Caki2 (cell line): ENCODE measurements at places on chromosomes 5 and 9. TPM values are rescaled to one million over a fixed set of nuclear protein-coding genes. Genes with fewer than 3 reads are reported as not detected.

- DNase-seq, result no peak
Observed at GRCh38 chr9:124356745-124357390, 58.4 kb downstream of the PSMB7 start.

DNA sequence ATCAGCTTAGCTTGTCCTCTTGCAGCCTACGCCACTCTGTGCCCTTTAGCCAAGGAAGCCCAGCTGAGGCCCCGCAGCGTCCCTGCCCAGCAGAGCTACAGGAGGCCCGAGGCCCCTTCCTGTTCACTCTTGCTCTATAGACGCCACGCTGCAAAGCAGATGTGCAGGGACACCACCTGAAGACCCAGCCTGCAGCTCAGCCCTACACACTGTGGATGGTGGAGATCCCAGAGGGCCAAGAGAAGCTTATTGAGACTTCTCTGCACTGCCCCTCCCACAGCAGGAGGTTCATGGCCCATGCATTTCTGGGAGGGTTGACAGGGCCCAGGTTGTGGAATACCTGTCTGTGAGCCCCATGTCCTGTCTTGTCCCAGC lies 33.6 kb downstream of the IRF1 start:
- no peak for DNase-seq

DNA sequence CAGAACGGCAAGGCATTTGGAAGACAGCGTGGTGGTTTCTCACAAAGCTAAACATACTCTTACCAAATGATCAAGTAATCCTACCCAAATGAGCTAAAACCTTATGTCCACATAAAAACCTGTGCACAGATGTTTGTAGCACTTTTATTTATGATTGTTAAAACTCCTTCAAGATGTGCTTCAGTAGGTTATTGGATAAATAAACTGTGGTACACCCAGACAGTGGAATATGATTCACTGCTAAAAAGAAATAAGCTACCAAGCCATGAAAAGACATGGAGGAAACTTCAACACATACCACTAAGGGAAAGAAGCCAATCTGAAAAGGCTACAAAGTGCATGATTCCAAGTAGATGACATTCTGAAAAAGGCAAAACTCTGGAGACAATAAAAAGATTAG lies 94.2 kb downstream of the FOXD1 start:
- DNase-seq, result no peak

DNA sequence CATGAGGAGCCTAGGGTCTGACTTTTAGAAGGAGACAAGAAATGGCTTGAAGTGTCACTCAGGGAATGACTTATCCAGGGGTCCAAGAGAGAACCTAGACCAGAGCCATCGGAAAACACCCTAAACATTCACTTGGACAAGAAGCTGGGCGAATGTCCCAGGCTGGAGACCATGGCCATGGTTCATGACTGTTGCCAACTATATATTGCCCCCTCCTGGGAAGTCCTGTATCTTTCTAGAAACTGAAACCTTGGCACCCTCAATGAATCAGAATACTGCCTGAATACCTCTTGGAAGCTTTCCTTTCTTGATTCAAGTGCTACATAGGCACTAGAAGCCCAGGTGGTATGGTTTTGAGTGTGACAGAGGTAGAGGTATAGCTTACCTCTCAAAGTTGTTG lies 29.9 kb downstream of the TRMO start:
- DNase-seq, result no peak

DNA sequence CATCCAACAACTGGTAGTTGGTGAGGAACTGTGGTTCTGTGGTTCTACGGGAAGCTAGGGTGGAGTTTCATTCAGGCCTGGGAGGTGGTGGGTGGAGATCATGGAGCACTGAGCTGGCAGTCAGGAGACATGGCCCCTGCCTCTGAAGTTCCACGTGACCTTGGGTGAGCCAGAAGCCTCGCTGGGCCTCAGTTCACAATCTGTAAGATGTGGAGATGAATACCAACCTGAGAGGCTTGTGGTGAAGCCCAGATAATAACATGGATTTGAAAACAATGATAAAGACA lies 177.9 kb downstream of the MACROH2A1 start:
- no peak for DNase-seq

DNA sequence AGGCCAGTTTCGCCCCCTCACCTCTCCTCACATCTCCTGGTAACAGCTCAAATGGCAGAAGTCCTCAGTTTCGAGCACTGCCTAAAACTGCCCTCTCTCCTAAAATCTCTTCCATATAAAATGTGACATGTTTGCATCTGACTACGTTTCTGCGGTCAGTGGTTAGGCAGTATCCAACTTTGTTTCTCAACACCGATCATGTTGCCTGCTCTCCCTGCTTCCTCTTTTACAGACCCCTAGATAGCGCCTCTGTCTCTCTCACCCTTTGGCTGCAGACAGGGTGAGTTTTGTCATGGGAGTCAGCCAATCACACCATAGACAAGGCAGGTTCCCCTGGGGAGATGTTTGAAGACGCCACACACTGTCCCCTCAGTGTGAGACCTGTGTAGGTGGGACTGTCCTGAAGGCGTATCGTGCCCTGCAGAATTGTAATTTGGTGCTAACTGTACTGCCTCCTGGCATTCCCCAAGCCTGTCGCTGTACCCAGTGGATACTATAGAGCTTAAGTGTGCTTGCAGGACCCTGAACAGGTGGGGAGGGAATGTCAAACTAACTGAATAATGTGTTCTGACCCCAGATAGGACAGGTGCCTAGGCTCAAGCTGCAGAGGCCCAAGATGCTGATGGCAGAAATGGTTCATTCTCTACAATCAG lies 1.1 kb downstream of the HEXB start:
- DNase-seq, result no peak

DNA sequence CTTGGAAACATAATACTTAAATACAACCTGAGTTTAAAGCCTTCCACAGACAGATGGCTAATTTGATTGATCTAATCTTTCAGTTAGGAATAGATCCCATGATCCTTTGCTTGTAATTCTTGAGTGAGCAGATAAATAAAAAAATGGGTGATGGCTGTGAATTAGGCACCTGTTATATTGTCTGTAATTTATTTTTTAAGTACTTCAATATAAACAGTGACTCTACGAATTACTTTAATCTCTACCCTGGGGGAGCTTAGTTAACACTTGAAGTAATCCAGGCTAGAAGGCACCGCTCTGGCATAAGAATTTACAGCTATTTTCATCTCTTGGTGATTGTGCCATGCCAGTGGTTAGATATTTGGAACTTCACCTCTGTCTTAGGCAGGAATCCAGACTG lies 9.0 kb downstream of the EGFLAM start:
- DNase-seq, result no peak

DNA sequence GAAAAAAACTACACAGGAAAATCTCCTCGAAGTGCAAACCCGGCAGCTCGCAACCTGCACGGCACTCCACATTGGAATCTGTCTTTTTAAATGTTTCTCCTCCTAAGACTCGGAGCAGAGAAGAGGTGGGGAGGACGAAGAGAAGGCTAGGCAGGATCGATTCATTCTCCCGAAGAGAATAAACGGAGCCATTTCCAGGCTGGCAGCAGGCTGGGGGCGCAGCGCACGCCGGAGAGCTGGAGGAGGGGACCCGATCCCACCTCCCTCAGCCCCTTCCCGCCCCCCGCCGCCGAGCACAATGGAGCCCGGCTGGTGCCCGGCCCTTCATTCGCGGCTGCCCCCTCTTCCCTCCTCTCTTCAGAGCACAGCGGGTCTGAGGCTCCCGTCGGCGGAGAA lies 628 bp downstream of the HOMER1 start:
- no peak for DNase-seq

GRCh38 chr5:31193591-31194467 lies at the start of gene CDH6:
Gene CDH6, plus strand, starts transcription at chr5:31193686. Its CDS starts 73,788 bp downstream, at chr5:31267474.
- DNase-seq, result peak; percentile 77

PDZD2 gene
- 0.17 TPM in 1 of 2 replicates, not detected in the other for total RNA-seq

UGT3A2 gene
- not detected in 2 replicates for total RNA-seq

C9orf50 gene
- total RNA-seq, result not detected in 2 replicates

LCN10 gene
- not detected in 2 replicates for total RNA-seq

IFNB1 gene
- not detected in 2 replicates for total RNA-seq

PCDHB4 gene
- total RNA-seq, result not detected in 2 replicates
